ENCODE measurements at places on chromosomes 13 and 19.

DNA sequence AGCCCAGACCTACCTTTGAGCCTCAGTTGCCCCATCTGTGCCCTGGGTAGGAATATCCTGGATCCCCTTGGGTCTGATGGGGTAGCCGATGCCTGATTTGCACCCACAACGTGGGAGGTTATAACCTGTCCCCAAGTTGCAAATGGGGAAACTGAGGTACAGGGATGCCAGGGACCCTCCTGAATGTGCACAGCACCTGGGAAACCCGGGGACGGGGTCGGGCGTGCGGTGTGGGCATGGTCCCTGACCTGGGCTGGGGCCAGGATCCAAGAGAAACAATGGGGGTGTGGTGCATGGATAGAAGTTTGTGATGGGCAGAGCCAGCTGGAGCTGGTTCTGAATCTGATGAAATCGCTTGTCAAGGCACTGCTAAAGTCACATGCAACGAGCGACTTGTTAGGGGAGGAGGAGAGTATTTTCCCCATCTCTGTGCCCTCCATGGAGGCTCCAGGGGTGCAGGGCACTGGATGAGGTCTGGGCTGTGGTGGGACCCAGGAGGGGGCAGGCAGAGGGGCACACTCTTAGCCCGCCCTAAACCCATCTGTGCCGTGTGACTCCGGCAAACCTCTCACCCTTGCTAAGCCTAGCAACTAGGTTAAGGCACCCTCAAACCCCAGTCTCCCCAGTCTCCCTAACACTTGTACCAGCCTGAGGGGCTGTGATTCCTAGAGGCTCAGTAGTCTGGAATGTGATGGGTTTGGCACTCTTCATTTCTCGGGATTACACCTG lies 749 bp downstream of the GDF15 start:
- DNase-seq: no peak

DNA sequence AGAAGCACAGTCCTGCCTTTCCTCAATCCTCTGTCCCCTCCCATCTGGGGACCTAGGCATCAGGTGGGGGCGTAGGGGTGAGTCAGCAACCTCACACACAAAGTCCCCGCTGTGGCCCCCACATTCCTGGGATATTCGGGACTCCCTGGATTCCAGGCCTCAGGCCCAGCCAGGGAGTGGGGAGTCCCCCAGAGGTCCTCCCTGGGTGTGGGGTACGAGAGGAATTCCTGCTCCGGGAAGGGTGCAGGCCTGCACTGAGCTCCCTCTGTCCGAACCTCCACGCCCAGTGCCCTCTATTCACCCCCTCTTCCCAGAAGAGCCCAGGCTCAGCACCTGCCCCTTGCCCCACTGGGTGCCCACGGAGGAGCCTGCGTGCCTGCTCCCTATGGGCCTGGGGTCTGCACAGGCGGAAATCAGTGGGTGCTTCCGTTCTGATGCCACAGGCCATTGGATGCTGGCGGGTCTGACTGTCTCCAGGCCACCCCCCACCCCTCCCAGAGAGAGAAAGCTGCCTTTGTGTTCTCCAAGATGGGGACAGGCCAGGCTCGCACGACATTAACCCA lies 3.4 kb downstream of the CADM4 start:
- no peak for DNase-seq

GRCh38 chr19:56765137-56765536 lies 75.4 kb downstream of the PEG3 start:
- no peak for DNase-seq

DNA sequence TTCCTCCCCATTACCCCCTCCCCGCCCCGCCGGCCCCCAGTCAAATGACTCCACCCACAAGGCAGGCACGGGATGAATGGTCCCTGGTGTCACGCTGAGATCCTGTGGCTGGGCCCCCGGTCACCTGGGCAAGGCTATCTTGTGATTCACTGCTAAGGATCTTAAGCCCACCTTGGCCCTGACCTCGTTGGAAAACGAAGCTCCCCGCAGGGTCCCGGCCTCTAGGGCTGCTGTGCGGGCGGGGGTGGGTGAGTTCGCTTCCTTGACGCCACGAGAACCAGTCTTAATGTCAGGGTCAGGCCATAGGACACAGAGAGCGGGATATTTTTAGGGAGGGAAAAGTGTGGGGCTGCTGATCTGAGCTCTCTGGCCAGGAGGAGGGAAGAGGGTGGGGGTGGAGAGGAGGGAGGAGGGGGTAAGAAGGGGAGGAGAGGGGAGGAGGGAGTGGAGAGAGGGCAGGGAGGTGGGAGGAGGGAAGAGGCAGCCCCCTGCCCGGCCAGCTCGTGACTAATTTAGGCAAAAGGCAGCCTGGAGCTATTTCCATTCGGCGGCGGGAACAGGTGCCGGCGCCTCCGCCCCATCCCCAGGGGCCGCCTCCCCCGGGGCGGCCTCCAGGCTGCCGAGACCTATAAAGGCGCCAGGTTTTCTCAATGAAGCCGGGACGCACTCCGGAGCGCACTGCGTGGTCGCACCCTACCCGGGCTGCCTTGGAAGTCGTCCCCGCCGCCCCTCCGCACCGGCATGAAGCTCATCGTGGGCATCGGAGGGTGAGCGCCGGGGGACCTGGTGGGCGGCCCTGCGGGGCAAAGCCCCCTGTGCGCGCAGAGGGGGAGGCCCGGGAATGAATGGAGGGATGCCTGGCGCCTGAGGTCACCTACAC lies at the start of gene NMRK2:
Gene NMRK2 (plus strand): TSS at position 139 of the 880 bp plus-strand sequence. CDS start 603 bp downstream, at position 742.
- no peak for DNase-seq

DNA sequence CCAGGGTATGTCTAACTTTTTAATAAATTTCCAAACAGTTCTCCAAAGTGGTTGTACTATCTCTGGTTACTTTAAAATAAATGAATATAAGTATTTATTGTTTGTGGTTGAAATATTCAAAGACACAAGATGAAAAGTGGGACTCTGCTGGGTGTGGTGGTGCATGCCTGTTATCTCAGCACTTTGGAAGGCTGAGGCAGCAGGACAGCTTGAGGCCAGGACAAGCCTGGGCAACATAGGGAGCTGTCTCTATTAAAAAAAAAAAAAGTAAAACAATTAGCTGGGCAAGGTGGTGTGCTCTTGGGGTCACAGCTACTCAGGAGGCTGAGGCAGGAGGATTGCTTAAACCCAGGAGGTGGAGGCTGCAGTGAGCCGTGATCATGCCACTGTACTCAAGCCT lies 10.4 kb downstream of the PNMA8A start:
- DNase-seq: no peak

DNA sequence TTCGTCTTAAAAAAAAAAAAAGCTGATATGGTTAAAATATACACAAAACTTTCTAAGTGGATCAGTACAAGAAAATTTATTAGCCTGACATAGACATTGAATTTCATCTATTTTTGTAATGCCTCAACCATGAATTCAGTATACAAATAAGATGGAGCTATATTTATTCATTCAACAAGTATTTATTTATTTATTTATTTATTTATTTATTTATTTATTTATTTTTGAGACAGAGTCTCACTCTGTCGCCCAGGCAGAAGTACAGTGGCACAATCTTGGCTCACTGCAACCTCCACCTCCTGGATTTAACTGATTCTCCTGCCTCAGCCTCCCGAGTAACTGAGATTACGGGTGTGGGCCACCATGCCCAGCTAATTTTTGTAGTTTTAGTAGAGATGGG lies 78.5 kb upstream of the GSX1 start:
- DNase-seq: no peak

DNA sequence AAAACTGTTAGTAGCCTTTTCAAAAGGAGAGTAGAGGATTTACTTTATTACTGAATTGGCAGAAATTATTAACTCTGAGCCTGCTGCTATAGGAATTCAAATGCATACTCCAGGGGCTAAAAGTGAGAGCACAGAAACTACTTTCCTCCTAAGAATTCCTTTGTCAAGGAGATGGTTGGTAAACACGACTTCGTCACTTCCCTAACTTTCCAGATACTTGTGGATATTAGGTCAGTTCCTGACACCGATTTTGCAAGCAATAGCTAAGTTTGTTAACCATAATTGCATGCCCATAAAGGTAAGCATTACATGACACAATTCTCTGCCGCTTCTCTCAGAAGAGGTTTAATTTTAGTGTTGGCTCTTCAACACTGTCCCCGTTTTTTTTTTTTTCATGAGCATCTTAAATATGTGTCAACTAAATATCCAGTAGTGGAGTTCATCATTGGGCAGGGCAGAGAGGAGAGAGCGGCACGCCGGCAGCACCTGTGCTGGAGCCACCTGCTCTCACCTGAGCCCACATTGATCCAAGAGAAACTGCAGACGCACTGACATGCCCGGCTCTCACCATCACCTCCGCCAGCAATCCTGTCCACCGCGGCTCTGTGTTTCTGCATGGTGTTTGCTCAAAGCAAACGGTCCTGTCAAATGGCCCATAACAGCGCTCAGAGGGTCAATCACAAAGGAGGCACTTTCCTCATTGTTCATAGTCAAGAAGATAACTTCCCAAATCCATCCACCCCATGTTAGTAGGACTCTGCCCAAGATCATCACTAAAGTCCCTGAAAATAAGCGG lies 2.6 kb downstream of the MED26 start:
- DNase-seq: no peak
